NCI-H460 (cell line): ENCODE measurements at places on chromosomes 5 and 9. TPM values are rescaled to one million over a fixed set of nuclear protein-coding genes. Genes with fewer than 3 reads are reported as not detected.

The CFAP157 gene
- total RNA-seq, result not detected in 2 replicates

The DBN1 gene
- 53.1 and 59.3 TPM in 2 replicates for total RNA-seq

The MEGF10 gene
- total RNA-seq, result 0.02 TPM in 1 of 2 replicates, not detected in the other

The ANKRD20A1 gene
- total RNA-seq, result 0.02 TPM in 1 of 2 replicates, not detected in the other

The FOXD4L4 gene
- total RNA-seq, result 0.07 TPM in 1 of 2 replicates, not detected in the other

The STC2 gene
- total RNA-seq, result 96.3 and 128 TPM in 2 replicates

- DNase-seq, result no peak
These were observed 281.4 kb downstream of the SPOCK1 start for GRCh38 chr5:137217599-137218200.

- peak; percentile 87 for DNase-seq
These were observed 5.3 kb downstream of the KLF4 start for GRCh38 chr9:107484117-107484723.

DNA sequence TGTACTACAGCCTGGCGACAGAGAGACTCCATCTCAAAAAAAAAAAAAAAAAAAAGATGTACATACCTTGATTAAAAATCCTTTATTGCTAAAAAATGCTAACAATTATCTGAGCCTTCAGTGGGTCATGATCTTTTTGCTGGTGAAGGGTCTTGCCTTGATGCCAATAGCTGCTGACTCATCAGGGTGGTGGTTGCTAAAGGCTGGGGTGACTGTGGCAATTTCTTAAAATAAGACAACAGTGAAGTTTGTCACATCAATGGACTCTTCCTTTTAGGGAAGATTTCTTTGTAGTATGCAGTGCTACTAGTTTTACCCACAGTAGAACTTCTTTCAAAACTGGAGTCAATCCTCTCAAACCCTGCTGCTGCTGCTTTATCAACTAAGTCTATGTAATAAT lies 33.9 kb upstream of the OTULINL start:
- no peak for DNase-seq

DNA sequence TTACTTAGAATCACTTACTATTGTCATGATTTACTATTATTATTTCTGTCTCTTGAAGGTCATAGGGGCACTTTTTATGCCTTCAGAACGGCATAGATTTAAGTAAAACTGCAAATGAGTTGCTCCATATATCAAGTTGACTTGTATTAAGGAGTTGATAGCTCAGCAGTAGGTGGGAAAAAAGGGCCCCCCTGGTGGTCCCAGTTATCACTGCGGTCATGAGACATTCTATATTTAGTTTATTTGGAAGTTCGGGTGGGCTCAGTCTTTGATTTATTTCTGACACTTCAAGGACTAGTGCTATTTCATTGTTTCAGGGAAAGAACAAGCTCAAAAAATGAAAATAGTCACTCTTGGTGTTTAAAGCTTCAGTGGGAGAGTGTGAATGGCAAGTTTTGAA lies 159.3 kb downstream of the SLC24A2 start:
- no peak for DNase-seq

- DNase-seq, result no peak
These were observed 20.6 kb downstream of the IFNW1 start for GRCh38 chr9:21121079-21121478.

DNA sequence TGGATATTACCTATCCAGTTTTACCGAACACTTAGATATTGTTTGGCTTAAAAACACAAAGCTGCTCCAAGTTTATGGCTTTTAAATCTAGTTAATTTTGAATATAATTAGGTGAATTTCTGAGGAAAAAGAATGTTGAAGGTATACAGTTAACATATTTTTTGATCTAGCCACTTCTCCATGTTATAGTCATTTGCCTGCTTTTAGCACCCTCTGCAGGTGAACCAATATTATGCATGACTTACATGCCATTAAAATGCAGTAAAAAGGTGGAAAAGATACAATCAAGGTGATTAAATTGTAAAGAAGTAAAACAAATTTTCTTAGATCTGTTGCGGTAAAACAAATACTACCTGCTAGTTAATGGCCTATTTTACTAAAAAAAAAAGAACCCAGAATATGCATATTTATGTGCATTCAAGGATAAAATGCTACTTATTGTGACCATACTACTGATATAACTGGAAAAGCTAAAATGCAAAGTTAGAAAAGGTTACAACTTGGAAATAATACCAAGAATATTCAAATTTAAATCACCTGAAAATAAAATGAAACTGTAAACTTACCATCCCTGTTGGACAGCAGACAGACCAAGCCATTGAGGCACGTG lies 132.1 kb downstream of the AP3B1 start:
- DNase-seq, result peak; percentile 24

DNA sequence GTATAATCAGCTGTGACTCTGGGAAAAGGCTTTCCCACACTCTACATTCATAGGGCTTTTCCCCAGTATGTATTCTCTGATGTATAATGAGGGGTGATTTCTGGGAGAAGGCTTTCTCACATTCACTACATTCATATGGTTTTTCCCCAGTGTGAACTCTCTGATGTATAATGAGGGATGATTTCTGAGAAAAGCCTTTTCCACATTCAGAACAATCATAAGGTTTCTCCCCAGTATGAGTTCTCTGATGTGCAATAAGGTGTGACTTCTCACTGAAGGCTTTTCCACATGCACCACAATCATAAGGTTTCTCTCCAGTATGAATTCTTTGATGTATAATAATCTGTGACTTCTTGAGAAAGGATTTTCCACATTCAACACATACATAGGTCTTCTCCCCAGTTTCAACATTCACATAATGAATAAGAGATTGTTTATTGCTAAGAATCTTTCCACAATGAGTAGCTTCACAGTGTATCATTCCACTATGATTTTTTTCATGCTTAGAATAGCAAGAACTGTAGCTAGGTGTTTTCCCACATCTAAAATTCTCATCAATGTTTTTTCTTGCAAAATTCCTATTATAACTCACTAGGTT lies 26.7 kb upstream of the ZNF300 start:
- no peak for DNase-seq

DNA sequence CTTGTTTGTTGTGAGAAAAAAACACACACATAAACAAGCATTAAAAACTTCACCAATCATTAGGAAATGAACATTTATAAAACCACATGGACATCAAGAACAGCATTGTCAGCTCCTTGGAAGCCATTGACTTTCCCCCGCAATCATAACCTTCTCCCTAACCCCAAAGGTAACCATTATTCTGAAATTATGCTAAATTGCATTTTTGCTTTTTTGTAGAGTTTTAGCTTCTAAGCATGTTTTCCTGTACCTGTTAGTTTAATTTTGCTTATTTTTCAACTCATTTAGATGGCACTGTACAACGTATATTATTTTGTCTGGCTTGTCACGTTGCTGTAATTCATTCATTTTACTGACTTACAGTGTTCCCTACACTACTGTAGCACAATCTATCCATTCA lies 36.8 kb downstream of the PDE6A start:
- DNase-seq, result no peak
